ENCODE measurements at places on chromosomes 11 and 22.
A peak's percentile ranks its signal among the peaks of the same experiment; 100 is the strongest.

GRCh38 chr22:19604711-19605268, 80.6 kb upstream of the CLDN5 start:
- DNase-seq: no peak

DNA sequence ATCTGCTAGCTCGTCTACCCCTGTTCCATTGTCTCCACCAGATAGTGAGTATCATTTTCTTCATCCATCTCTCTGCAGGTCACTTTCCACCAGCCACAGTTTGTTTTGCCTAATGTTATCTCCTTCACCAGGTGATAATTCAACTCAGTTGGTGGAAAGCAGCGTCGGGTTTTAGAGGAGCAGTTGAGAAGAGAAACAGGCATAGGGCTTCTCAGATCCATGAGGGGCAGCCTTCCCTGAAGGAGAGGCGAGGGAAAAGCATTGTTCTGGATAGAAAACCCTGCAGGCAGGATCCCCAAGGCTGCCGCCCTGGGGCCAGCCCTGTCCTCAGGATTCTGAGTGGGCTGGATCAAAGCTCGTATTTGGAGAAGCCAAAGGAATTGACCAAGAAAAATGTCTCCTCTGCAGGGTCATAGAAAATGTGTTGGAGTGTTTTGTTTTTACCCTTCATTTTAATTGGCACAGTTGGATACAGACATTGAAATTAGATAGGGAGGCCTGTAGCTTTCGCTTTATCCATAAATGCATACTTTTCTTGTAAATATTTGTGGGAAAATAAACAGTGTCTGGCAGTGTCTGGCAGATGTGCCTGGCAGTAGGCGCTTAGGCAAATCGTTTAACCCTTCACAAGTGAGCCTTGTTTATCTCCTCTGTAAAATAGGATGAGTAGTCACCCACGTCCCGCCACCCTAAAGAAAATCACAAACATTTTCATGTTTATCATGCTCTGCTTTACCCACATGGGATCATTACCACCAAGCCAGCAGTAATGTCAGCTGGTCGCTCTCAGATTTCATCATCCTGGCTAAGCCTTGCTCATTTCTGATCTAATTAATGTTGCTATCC, 73.4 kb upstream of the TTC12 start:
- DNase-seq: no peak

DNA sequence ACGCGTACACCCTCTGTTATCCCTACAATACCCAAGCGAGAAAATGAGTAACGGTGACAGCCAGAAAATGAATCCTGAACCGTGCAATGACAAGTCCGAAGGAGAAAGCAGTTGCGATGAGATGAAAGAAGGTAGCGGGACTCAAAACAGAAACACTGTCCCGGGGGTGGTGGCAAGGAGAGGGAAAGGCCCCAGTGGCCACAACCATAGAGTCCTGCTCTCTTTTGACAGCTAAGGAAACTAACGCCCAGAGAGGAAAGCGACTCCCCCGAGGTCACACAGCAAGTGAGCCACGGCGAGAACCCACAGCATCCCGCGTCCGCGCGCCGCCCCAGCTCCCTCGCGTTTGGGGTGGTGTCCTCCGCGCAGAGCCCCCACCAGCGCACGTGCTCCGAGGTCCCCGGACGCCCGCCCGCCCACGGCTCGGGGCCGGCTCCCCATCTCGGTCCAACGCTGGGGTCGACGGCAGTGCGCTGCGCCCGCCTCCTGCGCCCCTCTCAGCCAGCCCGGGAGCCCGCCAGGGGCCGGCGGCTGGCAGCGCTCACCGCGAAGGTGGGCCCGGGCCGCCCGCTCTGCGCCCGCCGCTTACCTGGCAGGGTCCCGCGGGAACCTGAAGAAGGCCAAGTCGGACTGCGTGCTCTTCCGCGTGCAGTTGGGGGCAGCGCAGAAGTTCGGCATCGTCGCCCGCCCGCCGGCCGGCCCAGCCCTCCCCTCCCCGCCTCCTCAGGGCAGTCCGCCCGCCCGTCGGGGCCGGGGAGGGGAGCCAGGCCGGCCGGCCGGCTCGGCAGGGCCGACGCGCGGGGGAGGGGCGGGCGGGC, 564 bp downstream of the THAP12 start:
- DNase-seq: peak; percentile 67

DNA sequence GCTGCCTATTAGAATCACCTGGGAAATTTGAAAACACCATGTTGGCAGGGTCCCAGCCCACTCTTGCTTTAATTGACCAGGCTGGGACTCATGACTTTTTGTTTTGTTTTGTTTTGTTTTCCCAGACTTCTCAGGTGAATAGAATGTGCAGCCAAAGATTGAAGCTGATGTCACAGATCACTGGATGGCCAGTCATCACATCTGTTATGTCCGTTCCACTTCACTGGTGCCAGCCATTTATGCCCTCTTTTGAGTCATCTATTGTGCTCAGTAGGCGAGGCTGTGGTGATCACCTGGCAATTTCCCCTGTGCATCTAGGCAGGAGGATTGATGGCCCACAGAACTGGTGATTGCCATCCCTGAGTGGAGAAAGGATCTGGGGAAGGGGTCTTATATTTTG, 297.3 kb downstream of the INSC start:
- no peak for DNase-seq

DNA sequence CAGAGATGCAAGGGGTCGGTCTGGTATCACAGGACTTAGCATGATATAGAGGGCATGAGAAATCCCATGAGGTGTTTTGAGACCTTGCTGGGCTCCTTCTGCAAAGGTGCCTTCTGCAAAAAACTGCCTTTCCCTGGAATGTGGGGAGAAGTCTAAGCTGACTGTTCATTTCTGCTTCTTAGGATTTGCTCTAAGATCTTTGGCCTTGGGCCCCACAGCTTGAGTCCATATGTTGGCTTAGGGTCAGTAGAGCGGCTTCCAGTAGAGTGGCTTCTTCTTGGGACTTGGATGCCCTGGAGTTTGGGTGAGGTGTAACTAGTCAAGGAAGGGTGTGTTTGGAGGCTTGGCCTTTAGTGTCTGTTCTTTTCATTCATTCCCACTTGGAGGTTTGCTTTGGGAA, 37.0 kb downstream of the AMPD3 start:
- no peak for DNase-seq

DNA sequence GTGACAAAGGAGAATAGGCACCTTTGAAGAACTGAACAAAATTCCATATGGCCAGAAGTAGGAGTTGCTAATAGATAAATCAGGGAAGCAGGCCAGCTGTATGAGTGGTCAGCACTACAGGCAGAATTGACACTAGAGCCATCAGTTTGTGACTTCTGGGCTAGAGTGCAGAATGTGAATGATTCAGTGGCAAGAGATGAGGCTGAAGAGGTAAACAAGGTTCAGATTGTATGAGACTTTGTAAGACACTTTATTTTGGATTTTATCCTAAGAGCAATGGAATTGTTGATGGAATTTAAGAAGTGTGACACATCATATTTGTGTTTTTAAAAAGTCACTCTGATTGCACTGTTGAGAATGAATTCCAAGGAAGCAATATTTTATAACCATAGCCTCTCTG, 12.9 kb downstream of the BIRC3 start:
- no peak for DNase-seq

DNA sequence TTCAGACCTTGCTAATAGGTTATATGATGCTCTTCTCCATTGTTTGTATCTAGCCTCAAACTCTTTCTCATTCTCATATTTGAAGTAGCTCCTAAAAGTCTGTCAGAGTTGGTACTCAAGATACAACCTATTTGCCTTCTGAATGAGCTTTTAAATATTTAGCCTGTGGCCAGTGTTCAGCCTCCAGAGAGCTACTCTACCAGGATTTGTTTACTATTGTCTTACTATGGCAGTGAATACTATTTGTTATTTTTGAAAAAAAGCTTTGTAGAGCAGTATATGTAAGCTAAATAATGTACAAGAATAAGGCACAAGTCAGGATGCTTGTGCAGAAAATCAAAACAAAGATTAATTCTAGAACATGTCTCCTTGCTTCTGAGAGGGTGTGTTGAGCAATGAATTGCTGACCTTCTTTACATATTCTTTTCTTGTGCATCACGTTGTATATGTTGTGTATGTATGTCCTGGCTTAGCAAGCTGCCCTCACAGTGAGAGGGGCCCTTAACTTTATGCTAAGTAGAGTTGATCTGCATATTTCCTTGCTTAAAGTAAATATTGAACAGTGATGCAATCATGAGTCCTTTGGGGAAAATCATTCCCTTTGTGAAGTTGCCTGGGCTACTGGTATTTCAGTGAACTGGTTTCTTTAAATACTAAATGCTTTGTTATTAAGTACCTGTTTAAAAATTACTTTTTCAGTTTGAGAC, 438.0 kb downstream of the LUZP2 start:
- DNase-seq: no peak

- no peak for DNase-seq
Measured at GRCh38 chr11:65516135-65516968, 8.5 kb upstream of the SCYL1 start.

DNA sequence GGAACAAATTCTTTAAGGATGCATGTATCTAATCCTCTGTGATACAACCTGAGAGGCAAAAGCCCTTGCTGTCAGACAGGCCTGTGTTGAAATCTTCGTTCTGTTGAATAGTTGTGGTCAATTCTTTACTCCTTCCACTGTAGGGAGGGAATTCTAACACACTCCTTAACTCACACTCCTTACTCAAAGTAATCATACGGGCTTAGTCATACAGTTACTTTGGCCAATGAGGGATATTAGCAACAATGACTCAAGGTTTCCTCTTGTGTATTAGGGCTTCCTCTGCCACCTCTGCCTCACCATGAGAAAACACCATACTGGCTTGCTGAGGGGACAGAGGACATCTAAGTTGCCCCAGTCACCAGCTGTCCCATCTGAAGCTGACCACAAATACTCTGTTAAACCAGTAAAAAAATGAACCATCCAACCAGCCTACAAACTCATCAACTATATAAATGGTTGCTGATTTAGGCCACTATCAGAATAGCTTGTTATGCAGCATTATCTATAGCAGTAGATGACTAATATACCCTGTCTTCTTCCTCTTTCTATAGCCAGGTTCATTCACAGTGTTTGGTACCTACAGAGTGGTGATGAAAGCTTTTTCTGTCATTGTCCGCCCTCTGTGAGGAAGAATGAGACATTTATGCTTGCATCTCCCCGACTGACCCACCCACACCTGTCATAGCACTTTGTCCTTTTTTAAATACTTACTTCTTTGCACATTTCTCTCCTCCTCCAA, 322.8 kb upstream of the SYN3 start:
- no peak for DNase-seq

- DNase-seq: no peak
Measured at GRCh38 chr11:69259096-69259495, 34.9 kb upstream of the MYEOV start.

GRCh38 chr11:64665411-64665821, 57.6 kb downstream of the NRXN2 start:
- no peak for DNase-seq

Measured in erythroblast (primary cell).